Astrocyte of the hippocampus (primary cell): ENCODE measurements at places on chromosomes 6 and 20.
A peak's percentile ranks its signal among the peaks of the same experiment; 100 is the strongest.

- DNase-seq: no peak
Observed at GRCh38 chr20:32752458-32753250, 9.4 kb upstream of the COMMD7 start.

- peak; percentile 32 for DNase-seq
Observed at GRCh38 chr20:3092611-3093379, 8.3 kb upstream of the AVP start.

- DNase-seq: peak; percentile 8
Observed at GRCh38 chr6:88248709-88249321, 82.7 kb upstream of the CNR1 start.

DNA sequence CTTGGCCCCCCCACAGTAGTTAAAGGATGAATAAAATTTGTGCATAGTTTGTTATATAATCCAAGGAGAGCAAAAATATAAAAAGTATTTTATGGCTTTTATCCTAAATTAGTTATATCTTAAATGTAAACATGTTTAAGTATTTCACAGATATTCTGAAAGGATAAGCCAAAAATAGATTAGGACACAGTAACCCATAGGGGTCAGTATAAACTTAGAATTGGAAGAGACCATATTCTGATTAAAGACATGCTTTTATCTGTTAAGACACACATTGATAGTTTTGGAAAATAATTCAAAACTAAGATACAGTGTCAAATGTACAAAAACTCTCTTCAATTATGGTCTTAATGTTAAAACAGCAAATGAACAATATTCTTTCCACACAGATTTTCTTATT is 4.5 kb upstream of the SERINC1 start:
- peak; percentile 18 for DNase-seq

GRCh38 chr6:8225113-8225512 is 122.8 kb upstream of the EEF1E1 start:
- DNase-seq: no peak

- no peak for DNase-seq
Observed at GRCh38 chr20:5742041-5742440, 8.2 kb upstream of the SHLD1 start.
